ENCODE measurements at places on chromosomes 6 and 20.
A peak's percentile ranks its signal among the peaks of the same experiment; 100 is the strongest.

GRCh38 chr6:558089-558488 lies 98.8 kb downstream of the HUS1B start:
- DNase-seq = no peak

DNA sequence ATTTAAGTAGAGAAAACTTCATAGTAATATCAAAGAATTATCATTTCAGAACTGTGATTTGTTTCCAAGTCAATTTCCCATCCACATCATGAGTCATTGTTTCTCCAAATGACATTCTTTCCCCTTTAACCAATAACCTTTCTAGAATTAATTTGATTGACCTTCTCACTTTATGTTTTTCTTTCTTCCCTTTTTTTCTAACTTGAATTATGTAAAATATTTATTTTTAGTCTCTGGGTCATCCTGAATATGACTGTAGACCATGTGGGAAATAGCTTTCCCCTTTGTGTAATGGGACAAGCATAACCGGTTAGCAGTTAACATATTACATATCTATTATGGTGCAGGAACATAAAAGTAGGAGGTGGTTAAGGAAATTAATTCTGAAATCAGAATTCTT lies 291.1 kb downstream of the GJA1 start:
- peak; percentile 79 for DNase-seq

DNA sequence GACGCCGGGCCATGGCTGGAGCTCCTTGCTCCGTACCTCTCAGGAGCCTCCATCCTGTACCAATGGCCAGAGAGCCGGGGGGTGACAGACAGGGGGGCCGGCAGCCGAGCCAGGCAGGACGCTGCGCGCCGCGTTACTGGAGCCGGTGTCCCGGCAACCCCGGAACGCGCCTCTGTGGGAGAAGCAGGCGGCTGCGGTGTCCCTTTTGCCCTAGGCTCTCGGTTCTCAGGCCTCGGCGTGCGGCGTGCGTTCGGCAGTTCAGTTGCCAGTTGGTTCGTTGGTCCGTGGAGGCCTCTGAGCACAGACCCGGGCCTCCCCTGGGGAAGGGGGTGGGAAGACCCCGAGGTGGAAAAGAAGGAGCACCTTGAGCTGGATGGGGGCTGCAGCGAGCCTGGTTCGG lies at the start of gene SPATS1:
Gene SPATS1 (plus strand): TSS at position 162 of the 400 bp plus-strand sequence. CDS start 446 bp downstream, outside the sequence.
- DNase-seq = no peak

DNA sequence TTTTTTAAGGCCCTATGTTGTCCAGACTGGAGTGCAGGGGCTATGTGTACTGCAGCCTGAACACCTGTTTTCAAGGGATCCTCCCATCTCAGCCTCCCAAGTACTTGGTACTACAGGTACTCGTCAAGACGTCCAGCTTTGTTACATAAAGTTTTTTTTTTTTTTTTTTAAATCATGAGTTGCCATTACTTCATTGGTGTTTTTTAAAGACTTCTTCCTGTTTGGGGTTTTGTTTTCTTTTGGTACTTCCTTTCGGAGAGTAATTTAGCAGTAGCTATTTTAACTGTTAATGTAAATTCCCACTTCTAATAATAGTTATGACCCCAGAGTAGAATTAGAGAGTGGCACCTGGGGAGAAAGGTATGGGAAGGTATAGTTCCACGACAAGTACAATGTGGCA lies 10.5 kb downstream of the ZNFX1 start:
- DNase-seq = no peak

DNA sequence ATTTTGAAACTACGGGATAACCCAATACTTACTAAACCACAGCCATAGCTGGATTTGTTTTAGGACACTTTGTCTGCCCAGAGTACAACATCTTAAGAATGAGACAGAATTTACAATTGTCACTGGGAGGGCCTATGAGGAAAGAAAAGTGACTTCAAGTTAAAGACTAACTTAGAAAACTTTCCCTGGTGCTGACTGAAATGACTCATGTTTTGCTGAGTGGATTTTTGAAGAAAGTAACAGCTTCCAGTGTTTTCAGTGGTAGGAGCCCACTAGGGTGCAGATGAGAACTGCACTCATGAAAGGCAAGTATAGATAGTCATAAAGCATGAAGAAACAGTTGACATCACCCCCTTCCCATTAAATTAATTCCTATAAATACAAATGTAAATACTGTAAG lies 988.2 kb upstream of the MAP3K7 start:
- DNase-seq = no peak

DNA sequence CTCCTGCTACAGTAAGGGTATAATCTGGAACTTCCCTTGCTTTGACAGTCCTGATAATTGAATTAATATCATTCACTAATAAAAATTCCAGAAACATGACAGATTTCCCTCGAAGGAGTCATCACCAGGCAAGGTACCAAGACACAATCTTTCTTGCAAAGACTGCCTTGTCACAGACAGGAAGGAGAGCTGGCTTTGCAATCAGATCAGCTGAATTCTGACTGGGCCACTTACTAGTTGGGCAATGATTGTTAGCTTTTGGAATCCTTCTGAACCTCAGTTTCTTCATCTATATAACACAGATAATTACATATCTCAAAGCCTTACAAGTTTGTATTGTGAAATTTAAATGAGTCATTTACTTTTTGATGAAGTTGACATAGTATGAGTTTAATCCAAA lies 344.2 kb downstream of the RFPL4B start:
- peak; percentile 89 for DNase-seq

All from fibroblast of skin of back (primary cell).